ENCODE measurements at places on chromosomes 4 and X. TPM values are rescaled to one million over a fixed set of nuclear protein-coding genes. Genes with fewer than 3 reads are reported as not detected.

UFSP2 gene
- 34.6 TPM for total RNA-seq

APOO gene
- total RNA-seq: 77.0 TPM

PTTG2 gene
- not detected for total RNA-seq

AMELX gene
- not detected for total RNA-seq

TLL1 gene
- total RNA-seq: 1.2 TPM

SCOC gene
- total RNA-seq: 80.9 TPM

NUDT10 gene
- total RNA-seq: not detected

PPP3CA gene
- 17.0 TPM for total RNA-seq

JCHAIN gene
- 6.5 TPM for total RNA-seq

CSAG1 gene
- not detected for total RNA-seq

SSX1 gene
- not detected for total RNA-seq

GABRG1 gene
- not detected for total RNA-seq

ABCG2 gene
- total RNA-seq: 0.68 TPM

PPEF2 gene
- total RNA-seq: not detected

IRS4 gene
- total RNA-seq: not detected

MTNR1A gene
- total RNA-seq: not detected

TREX2 gene
- total RNA-seq: 0.48 TPM

PHEX gene
- total RNA-seq: not detected

APBB2 gene
- total RNA-seq: 35.0 TPM

WDFY3 gene
- 40.4 TPM for total RNA-seq

Data from heart left ventricle (tissue), 16 donors.